Neural crest cell (in vitro differentiated cells): ENCODE measurements at places on chromosomes 4 and X. TPM values are rescaled to one million over a fixed set of nuclear protein-coding genes. Genes with fewer than 3 reads are reported as not detected.

GRCh38 chr4:27568236-27568951 is 707.8 kb downstream of the STIM2 start:
- H3K4me3 ChIP-seq, result no peak overlapping the region
- H3K27me3 ChIP-seq, result no peaks in the 10 kb centered on the region
- no peak overlapping the region for H3K27ac ChIP-seq
- H3K36me3 ChIP-seq, result no peaks in the 10 kb centered on the region
- no peaks in the 10 kb centered on the region for H3K4me1 ChIP-seq

- DNase-seq, result no peak
- H3K27ac ChIP-seq, result peak overlapping the region; percentile 69
- H3K4me1 ChIP-seq, result peaks cover 3% of the 10 kb centered on the region
- peaks cover 8% of the 10 kb centered on the region for H3K27me3 ChIP-seq
- H3K36me3 ChIP-seq, result no peaks in the 10 kb centered on the region
Observed at GRCh38 chr4:4990857-4991540, 28.3 kb downstream of the CYTL1 start.

DNA sequence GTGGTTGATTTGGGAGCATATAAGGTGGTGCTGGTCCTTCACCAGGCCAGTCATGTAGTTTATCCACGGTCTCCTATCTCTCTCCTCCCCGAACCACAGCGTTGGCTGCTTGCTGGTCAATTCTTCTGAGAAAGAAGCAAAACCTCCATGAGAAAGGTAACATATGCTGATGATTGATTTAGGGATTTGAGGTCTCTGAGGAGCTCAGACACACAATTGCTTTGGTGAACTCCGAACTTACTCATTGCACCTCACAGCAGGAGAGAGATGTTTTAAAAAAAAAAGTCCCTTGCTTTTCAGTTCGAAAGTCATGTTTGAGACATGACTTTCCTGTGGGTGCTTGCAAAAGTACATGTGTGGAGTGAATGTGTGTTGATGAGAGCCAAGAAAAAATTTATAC is 100.2 kb downstream of the TSPAN7 start:
- H3K36me3 ChIP-seq, result no peaks in the 10 kb centered on the region
- H3K4me1 ChIP-seq, result peaks cover 6% of the 10 kb centered on the region
- H3K4me3 ChIP-seq, result no peak overlapping the region
- no peak overlapping the region for H3K27ac ChIP-seq
- DNase-seq, result no peak

DNA sequence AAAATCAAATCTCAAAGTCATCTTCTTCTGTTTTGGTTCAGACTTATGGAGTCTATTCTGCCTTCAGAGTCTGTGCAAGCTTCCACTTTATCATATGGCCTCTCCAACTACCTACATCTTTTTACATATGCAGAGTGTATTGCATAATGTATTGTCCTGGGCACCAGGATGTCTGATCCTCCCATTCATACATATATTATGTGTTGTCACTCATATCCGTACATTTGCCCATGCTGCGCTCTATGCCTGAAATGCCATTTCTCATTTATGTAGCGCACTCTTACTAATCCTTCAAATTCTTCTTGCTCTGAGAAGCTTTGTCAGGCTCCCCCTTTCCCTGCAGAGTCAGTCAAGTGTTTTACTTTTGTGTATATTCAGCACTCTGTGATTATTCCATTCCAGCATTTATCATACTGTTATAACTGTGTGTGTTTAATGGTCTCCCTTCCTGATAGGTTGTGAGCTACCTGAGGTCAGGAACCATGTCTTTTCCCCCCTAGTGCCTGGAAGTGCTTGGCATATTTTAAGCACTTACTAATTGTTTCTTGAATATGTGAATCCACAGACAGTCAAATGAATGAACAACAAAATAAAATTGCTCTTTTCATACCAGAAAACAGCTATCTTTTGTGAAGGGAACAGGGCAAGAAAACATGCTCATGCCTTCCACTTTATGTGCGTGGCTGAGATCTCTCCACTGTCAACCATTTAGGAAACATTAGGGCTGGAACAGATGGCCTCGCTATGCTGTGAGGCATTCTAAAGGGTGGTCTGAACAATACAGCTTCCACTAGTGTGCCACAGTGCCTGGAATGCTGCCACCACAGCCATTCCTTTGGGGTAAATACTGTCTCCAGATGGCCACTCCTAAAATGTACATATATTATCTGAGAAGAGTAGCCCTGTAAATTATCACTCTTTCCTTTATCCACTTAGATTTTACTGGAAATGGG is 81.8 kb downstream of the GLUD2 start:
- H3K36me3 ChIP-seq, result no peaks in the 10 kb centered on the region
- no peak for DNase-seq
- H3K27ac ChIP-seq, result no peak overlapping the region
- H3K27me3 ChIP-seq, result no peaks in the 10 kb centered on the region
- H3K4me1 ChIP-seq, result no peaks in the 10 kb centered on the region
- no peak overlapping the region for H3K4me3 ChIP-seq

DNA sequence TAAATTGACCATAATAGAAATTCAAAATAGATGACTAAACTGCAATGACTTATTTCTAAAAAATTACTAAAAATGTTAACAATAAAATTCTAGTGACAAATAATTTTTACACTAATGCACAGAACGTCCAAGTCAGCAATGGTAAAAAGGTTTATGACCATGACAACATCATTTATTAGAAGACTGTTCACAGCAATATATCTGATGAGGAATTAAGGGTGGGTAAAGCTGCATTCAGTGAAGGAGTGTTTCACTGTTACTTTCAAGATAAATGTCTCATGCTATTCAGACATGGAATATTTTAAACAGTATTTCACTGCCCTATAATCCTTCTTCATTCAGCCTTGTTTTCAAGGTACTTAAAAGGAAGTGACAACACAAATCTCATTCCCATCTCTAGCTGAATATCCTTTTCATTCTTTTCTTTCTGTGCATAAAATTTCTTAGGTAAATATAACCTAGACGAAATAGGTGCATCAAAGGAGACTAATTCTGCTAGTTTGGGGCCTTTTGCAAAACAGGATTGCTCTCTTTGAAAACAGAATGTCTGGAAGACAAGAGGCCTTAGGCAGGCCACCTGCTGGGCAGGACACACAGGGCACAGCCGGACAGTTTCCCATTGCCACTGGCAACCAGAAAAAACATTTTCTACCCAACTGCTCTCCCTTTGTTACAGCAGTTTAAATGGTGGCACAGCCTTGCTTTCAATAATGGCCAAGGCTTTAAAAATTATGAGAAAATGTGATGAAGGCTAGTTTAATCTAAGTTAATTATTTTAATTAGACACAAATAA is 600.3 kb downstream of the SPRY1 start:
- peak overlapping the region; percentile 87 for H3K27ac ChIP-seq
- peaks cover 8% of the 10 kb centered on the region for H3K36me3 ChIP-seq
- no peak overlapping the region for H3K4me3 ChIP-seq
- peak; percentile 9 for DNase-seq
- no peaks in the 10 kb centered on the region for H3K27me3 ChIP-seq

GRCh38 chrX:73922856-73923455 is 360.0 kb downstream of the CHIC1 start:
- peaks cover 33% of the 10 kb centered on the region for H3K4me1 ChIP-seq
- no peaks in the 10 kb centered on the region for H3K36me3 ChIP-seq
- H3K27ac ChIP-seq, result no peak overlapping the region
- DNase-seq, result no peak

- H3K27ac ChIP-seq, result no peak overlapping the region
- no peaks in the 10 kb centered on the region for H3K4me1 ChIP-seq
- peaks cover 14% of the 10 kb centered on the region for H3K36me3 ChIP-seq
Observed at GRCh38 chr4:77950203-77950602, 87.6 kb downstream of the MRPL1 start.

- no peaks in the 10 kb centered on the region for H3K36me3 ChIP-seq
- no peak overlapping the region for H3K27ac ChIP-seq
- no peak for DNase-seq
- no peak overlapping the region for H3K4me3 ChIP-seq
- peaks cover 33% of the 10 kb centered on the region for H3K27me3 ChIP-seq
- H3K4me1 ChIP-seq, result peaks cover 11% of the 10 kb centered on the region
Observed at GRCh38 chr4:52755426-52755825, 4.2 kb upstream of the ERVMER34-1 start.

GRCh38 chrX:13128104-13128503 is 83.7 kb upstream of the FAM9C start:
- DNase-seq, result no peak
- no peaks in the 10 kb centered on the region for H3K36me3 ChIP-seq
- no peaks in the 10 kb centered on the region for H3K27me3 ChIP-seq

- no peak for DNase-seq
- no peak overlapping the region for H3K27ac ChIP-seq
- no peak overlapping the region for H3K4me3 ChIP-seq
- H3K27me3 ChIP-seq, result no peaks in the 10 kb centered on the region
- H3K4me1 ChIP-seq, result peaks cover 7% of the 10 kb centered on the region
Observed at GRCh38 chr4:40240040-40240653, 43.3 kb downstream of the RHOH start.

GRCh38 chr4:99190336-99190735 is 28.7 kb downstream of the ADH6 start:
- H3K4me3 ChIP-seq, result no peak overlapping the region
- H3K27ac ChIP-seq, result no peak overlapping the region
- no peak for DNase-seq
- peaks cover 5% of the 10 kb centered on the region for H3K4me1 ChIP-seq

DNA sequence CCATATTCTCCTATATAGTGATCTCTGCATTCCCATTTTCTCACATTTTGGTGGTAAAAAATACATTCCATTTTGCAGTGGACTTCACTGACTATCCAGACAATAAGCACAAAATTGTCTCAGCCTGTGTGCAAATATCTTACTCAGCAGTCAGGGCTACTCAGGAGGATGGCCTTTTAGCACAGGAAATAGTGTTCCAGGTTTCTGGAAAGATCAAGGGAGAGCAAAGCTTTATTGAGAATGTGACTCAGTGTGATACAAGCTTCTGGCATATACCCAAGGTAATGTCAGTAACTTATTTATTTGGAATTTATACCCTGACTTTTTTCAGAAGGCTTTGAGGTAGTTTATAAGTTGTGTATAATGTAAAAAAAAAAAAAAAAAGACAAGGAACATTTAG is 233.4 kb downstream of the TEX13A start:
- no peak overlapping the region for H3K27ac ChIP-seq
- no peak overlapping the region for H3K4me3 ChIP-seq
- DNase-seq, result no peak
- H3K36me3 ChIP-seq, result no peaks in the 10 kb centered on the region
- H3K27me3 ChIP-seq, result no peaks in the 10 kb centered on the region
- H3K4me1 ChIP-seq, result no peaks in the 10 kb centered on the region

- no peaks in the 10 kb centered on the region for H3K36me3 ChIP-seq
- H3K4me3 ChIP-seq, result no peak overlapping the region
- DNase-seq, result no peak
- no peaks in the 10 kb centered on the region for H3K27me3 ChIP-seq
- no peak overlapping the region for H3K27ac ChIP-seq
Observed at GRCh38 chr4:150002561-150002960, 75.7 kb upstream of the DCLK2 start.

- H3K36me3 ChIP-seq, result no peaks in the 10 kb centered on the region
- H3K4me3 ChIP-seq, result no peak overlapping the region
- no peaks in the 10 kb centered on the region for H3K4me1 ChIP-seq
- H3K27ac ChIP-seq, result no peak overlapping the region
Observed at GRCh38 chr4:4888695-4889094, 29.2 kb downstream of the MSX1 start.

DNA sequence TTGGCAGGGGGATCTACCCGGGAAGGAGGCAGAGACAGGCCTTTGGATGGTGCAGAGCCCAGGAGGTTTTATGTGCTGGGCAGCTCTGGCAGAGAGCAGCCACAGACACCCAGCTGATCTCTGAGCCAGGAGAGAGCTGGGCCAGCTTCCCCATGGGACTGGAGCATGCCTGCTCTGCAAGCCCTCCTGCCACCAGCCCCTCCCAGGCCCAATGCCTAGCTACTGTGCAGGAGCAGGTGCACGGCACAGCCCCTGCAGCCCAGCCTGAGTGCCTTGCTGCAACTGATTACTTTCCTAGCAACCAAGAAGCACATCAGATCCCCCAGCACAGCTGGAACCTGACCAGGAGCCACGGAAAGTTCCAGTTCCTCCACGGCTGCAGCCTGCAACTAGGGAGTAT is 57.8 kb upstream of the BEND2 start:
- H3K4me3 ChIP-seq, result no peak overlapping the region
- H3K27ac ChIP-seq, result no peak overlapping the region
- H3K36me3 ChIP-seq, result peaks cover 35% of the 10 kb centered on the region
- no peak for DNase-seq

- H3K27ac ChIP-seq, result no peak overlapping the region
- peaks cover 29% of the 10 kb centered on the region for H3K36me3 ChIP-seq
- DNase-seq, result no peak
- no peaks in the 10 kb centered on the region for H3K4me1 ChIP-seq
Observed at GRCh38 chr4:17630228-17630627, 15.8 kb downstream of the MED28 start.

DNA sequence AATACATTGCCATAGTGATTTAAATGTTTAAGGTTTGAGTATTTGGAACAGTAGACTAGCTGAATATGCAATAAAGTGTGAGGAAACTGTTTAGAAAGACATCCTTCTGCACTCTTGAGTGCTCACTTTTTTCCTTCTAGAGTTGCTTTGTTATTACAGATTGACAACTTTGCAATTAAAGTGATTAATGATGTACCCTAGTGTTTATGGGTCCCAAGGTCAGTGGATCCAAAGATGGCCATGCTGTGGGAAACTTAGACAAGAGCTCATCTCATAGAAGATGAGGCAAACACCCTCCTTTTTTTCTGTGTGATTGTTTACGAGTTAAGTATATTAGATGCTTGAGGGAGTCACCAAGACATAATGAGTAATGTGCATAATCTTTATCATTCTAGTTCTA is 118.8 kb downstream of the PDLIM5 start:
- peaks cover under 1% of the 10 kb centered on the region for H3K36me3 ChIP-seq
- peak overlapping the region; percentile 43 for H3K27ac ChIP-seq
- no peak for DNase-seq
- peaks cover 39% of the 10 kb centered on the region for H3K4me1 ChIP-seq
- peak overlapping the region; percentile 35 for H3K4me3 ChIP-seq

- no peak overlapping the region for H3K27ac ChIP-seq
- no peaks in the 10 kb centered on the region for H3K4me1 ChIP-seq
- no peak overlapping the region for H3K4me3 ChIP-seq
- DNase-seq, result no peak
Observed at GRCh38 chr4:2183394-2183793, 58.5 kb downstream of the HAUS3 start.

- no peak overlapping the region for H3K27ac ChIP-seq
- peaks cover 99% of the 10 kb centered on the region for H3K27me3 ChIP-seq
- peaks cover 27% of the 10 kb centered on the region for H3K4me1 ChIP-seq
- H3K36me3 ChIP-seq, result peaks cover 15% of the 10 kb centered on the region
- H3K4me3 ChIP-seq, result peak overlapping the region; percentile 57
- no peak for DNase-seq
Observed at GRCh38 chr4:173506597-173507211, 23.3 kb downstream of the HAND2 start.

MAGEA2B gene
- not detected in 2 replicates for total RNA-seq

DNAAF6 gene
- total RNA-seq, result not detected in 2 replicates

NOA1 gene
- total RNA-seq, result 17.3 and 17.9 TPM in 2 replicates

H2BW1 gene
- total RNA-seq, result not detected in 2 replicates

APBB2 gene
- total RNA-seq, result 68.5 and 72.7 TPM in 2 replicates

KDR gene
- total RNA-seq, result 0.12 TPM in 1 of 2 replicates, not detected in the other

NCAPG gene
- total RNA-seq, result 75.8 and 79.6 TPM in 2 replicates

TRMT10A gene
- total RNA-seq, result 7.8 and 8.0 TPM in 2 replicates

ARMCX4 gene
- 24.2 and 26.2 TPM in 2 replicates for total RNA-seq

PCDH7 gene
- 6.8 and 8.0 TPM in 2 replicates for total RNA-seq

ARHGEF38 gene
- total RNA-seq, result not detected in 2 replicates

POLN gene
- total RNA-seq, result 4.0 and 5.6 TPM in 2 replicates

COPS4 gene
- total RNA-seq, result 44.5 and 50.1 TPM in 2 replicates

MYOZ2 gene
- total RNA-seq, result not detected in 2 replicates

KCNIP4 gene
- 0.33 and 0.57 TPM in 2 replicates for total RNA-seq
